Motor neuron (in vitro differentiated cells): ENCODE measurements at places on chromosomes 1 and 21. TPM values are rescaled to one million over a fixed set of nuclear protein-coding genes. Genes with fewer than 3 reads are reported as not detected.

The RNF223 gene
- total RNA-seq = 0.58 and 0.95 TPM in 2 replicates

The KRTAP24-1 gene
- 0.30 TPM in 1 of 2 replicates, not detected in the other for total RNA-seq

The LEFTY1 gene
- 0.56 and 0.81 TPM in 2 replicates for total RNA-seq

GRCh38 chr1:34361781-34362357, 185.2 kb downstream of the C1orf94 start:
- ATAC-seq = no peak

- no peak for ATAC-seq
Observed at GRCh38 chr21:45507888-45508508, 34.2 kb downstream of the SLC19A1 start.

GRCh38 chr1:158812336-158812735, 18.8 kb upstream of the MNDA start:
- ATAC-seq = no peak
